ENCODE measurements at places on chromosomes 3 and 15.

GRCh38 chr3:70832089-70832833 is 519.8 kb upstream of the MDFIC2 start:
- DNase-seq: no peak

DNA sequence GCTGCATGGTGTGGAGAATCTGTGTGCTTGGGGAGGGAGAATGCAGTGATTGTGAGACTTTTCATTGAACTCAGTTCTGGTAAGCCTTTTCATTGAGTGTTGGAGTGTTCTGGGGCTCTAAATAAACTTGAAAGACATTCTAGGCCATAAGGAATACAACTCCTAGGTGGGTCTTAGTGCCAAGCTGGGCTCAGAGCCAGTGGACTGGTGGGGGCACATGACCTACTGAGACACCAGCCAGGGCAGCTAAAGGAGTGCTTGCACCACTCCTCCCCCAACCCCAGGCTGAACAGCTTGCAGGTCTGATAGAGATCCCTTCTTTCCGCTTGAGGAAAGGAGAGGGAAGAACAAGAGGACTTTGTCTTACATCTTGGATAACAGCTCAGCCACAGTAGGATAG is 21.7 kb upstream of the KPNA4 start:
- no peak for DNase-seq

GRCh38 chr15:89161666-89162065 is 59.7 kb downstream of the RLBP1 start:
- DNase-seq: no peak

DNA sequence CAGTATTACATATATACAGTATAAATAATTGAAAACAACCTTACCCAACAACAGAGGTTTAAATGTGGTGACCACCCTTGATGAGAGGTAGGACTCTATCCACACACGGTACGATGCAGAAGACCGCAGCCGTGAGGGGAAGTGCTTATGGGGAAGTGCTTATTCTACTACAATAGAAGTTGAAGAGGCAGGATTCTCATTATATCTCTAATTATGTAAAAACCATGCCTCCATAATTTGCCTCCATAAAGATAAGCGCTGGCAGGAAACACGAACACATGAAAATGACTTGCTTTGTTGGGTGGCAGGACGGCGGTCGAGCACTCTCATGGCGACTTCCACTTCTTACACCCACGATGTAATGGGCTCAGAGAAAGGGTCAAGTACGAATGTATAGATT is 7.2 kb upstream of the MUC13 start:
- DNase-seq: no peak

DNA sequence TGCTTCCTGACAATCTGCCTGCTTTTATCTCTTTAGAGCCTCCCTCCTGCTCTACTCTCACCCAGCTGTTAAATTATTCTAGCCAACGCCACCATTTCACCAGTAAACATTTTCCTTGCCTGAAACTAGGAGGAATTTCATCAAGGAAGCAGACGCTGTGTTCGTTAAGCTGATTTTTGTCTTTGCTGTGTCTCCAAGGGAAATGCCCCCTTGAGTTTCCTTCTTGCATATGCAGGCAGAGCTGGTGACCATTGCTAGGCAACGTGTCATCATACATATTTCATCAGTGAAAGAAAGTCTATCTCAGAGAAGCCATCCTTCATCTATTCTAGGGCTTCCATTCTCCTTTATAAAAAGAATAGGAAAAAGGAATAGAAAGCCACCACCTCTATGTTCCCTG is 87.0 kb upstream of the ST8SIA2 start:
- DNase-seq: peak; percentile 15

- peak; percentile 88 for DNase-seq
Measured at GRCh38 chr3:195106418-195106906, 164.5 kb downstream of the XXYLT1 start.

- no peak for DNase-seq
Measured at GRCh38 chr3:142168514-142168913, 19.2 kb upstream of the TFDP2 start.

DNA sequence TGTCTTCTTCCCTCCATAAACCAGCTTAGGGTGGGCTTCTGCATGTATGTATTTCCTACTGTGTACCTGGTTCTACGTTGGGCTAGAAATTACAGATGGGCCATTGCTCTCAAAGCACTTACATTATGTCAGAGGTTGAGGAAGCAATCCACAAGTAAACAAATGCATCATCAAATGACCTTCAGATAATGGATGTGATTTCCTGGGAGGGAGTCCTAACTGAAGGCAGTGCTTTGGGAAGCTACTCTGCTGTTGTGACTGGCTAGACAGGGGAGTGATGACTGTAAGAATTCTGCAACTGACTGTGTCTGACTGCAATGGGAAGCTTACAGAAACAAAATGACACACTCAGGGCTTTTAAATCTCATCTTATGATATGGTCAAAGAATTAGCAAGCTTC is 71.0 kb upstream of the PRR23E start:
- no peak for DNase-seq

- DNase-seq: no peak
Measured at GRCh38 chr15:99502661-99503060, 63.1 kb upstream of the MEF2A start.

- no peak for DNase-seq
Measured at GRCh38 chr15:36468746-36469145, 110.7 kb upstream of the CDIN1 start.

- no peak for DNase-seq
Measured at GRCh38 chr15:48984811-48985352, 21.2 kb upstream of the SHC4 start.

- no peak for DNase-seq
Measured at GRCh38 chr3:49711489-49711888, 8.0 kb downstream of the AMIGO3 start.

DNA sequence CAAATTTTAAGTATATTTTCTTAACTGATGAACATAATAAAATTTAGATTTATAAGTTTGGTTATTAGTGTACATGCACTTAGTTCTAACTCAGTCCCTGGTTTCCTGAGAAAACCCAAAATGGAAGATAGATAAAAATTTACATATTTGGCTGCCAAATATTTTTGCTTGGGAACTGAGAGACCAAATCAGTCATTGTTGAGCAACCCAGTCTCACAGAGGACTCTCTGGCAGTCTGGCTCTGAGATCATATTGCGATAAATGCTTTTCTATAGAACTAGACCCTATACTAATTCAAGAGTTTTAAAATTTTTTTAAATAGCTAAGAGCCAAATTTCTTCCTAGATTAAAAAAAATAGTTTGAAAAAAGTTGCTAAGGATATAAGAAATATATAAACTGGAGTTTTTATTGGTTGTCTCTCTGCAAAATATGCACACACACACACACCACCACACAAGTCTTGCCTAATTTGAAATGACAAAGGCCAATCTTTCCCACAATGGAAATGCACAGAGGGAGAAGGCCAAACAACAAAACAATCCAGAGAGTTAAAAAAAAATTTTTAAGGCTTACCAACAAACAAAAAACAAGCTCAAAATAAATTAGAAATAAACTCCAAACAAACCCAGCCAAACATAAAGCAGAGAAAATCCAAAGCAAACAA is 259.5 kb downstream of the MECOM start:
- DNase-seq: no peak

DNA sequence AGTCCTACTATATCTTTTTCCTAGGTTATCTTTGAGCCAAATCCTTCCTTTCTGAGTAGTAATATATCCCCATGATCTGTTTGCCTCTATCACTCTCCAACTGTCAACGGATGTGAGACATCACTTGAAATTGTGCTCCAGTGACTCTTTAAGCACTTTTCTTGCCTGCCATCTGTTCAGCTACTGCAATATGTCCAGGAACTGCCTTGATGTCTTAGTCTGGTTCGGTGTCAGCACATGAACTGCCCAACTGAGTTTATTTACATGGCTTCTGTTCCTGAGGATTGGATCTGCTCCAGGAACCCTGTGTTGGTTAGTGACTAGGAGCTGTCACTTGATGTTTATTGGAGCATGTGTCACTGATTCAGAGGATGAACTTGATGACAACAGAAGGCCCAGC is 116.5 kb downstream of the SLC9A9 start:
- no peak for DNase-seq

- DNase-seq: no peak
Measured at GRCh38 chr3:73073091-73073707, 11.7 kb downstream of the EBLN2 start.

- DNase-seq: no peak
Measured at GRCh38 chr3:31670136-31670535, 137.4 kb downstream of the STT3B start.

DNA sequence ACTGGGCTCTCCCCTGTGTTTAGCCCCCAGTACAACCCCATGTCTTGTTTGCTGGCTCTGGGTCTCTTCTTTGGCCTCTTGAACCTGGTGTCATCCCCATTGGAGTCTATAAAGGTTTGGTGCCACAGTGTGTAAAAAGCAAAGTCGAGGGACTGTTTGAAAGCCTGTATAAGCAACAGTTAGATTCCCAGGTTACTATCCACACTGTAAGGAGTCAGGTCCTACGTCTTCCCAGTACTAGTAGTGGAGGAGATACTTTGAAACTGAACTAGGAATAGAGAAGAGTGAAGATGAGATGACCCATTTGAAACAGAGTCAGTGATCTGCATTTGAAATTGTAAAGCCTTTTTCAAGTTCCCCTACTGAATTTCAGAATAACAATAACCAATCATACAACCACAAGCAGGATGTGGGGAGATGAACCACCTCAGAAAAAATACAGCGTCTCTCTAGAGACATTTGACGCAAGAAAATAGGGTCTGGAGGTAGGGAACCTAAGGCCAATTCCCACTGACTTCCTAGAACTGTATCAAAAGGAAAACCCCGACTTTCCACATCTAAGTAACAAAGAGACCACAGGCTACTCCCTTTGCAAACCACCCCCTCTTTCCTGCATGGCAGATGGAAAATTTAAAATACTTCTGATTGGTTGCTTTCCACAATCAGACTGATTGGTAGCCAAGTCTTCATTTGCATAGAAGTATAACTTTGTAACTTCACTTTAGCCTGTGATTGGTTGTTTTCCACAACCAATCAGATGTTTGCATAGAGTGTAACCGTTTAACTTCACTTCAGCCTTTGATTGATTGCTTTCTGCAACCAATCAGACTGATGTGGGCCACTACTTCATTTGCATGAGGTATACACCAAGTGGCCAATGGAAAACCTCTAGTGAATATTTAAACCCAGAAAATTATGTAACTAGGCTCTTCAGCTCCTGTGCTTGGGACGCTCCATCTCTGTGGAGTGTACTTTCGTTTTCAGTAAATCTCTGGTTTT is 49.9 kb upstream of the NEDD4 start:
- DNase-seq: no peak

GRCh38 chr3:182115328-182116015 is 403.7 kb downstream of the SOX2 start:
- DNase-seq: no peak

- DNase-seq: no peak
Measured at GRCh38 chr3:161043336-161044035, 61.7 kb downstream of the B3GALNT1 start.

DNA sequence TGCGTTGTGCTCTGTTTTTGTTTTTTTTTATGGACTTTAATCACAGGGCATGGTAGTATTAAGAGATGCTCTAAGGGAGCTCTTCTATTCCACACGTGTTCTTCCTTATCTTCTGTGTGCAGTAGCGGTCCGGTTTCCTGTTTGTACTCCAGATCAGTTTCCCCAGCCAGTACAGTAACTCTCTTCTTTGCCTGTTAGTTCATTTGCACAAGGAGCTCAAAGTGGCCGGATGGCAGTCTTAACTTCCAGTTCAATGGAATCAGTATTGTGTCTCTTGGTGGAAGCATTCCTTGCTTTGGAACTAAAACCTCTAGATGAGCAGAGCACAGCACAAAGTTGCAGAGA is 122.0 kb downstream of the KLF13 start:
- DNase-seq: no peak

DNA sequence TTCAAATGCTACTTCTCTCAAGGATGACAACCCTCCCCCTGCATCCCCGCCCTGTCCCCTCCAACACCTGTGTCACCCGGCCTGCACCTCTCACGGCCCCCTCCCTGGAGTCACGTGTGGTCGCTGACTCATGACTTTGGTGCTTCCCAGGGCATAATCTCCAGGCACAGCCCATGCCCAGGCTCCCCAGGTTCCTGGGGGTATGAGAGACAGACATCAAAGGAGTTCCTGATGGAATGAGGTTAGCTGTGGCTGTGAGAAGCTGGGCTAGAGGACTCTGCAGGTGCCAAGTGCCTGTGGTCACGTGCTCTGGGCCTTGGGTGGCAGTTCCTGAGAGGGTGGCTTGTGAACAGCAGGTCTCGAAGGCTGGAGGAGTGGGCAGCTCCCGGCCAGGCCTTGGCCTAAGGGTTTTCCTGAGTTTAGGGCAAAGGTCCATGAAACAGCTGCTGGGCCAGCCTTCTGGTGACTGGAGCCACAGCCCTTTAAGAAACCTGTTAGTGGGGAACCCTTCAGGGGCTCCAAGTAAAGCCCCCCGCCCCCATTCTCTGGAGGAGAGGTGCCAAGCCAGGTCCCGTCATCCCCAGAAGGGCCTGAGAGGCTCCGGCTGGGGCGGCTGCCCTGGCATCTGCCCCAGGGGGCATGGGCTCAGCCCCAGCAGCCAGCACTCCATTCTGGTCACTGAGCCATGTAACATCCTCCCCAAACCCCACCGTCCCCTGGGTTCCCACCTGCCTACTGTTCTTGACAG is 230.0 kb downstream of the XXYLT1 start:
- no peak for DNase-seq

- DNase-seq: no peak
Measured at GRCh38 chr15:45863881-45864580, 229.2 kb downstream of the SQOR start.

Measured in HuH-7 (cell line).